ENCODE measurements at places on chromosomes 6 and 20.

DNA sequence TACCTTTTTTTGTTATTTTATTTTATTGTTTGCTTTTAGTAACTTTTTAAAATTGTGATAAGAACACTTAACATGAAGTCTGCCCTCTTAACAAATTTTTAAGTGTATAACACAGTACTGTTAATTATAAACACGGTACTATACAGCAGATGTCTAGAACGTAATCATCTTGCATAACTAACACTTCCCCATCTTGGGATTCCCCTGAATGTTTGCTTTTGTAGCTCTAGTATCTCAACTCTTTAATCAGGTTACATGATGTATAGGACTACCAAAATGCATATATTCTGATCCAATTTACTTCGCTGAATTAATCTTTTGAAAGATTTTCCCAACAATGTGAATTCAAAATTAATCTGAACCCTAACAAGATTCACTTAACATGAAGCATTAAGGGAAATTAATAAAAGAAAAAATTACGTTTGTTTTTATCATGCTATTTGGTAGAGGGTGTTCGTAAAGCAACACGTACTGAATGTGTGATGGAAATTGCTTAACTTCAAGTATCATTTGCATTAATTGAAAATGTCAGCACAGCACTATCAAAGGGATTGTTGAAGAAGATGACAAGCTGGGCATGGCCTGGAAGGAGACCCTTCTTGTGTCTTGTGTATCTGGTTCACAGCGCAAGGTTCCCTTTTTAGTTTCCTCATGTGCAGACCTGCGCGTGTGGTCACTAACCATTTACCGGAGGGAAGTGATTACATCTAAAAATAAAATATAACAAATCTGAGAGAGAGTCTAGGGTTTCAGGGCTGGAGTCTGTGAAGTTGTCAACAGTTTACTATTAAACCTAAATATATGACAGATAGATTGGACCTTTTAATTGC lies 15.2 kb downstream of the COL19A1 start:
- DNase-seq = no peak

DNA sequence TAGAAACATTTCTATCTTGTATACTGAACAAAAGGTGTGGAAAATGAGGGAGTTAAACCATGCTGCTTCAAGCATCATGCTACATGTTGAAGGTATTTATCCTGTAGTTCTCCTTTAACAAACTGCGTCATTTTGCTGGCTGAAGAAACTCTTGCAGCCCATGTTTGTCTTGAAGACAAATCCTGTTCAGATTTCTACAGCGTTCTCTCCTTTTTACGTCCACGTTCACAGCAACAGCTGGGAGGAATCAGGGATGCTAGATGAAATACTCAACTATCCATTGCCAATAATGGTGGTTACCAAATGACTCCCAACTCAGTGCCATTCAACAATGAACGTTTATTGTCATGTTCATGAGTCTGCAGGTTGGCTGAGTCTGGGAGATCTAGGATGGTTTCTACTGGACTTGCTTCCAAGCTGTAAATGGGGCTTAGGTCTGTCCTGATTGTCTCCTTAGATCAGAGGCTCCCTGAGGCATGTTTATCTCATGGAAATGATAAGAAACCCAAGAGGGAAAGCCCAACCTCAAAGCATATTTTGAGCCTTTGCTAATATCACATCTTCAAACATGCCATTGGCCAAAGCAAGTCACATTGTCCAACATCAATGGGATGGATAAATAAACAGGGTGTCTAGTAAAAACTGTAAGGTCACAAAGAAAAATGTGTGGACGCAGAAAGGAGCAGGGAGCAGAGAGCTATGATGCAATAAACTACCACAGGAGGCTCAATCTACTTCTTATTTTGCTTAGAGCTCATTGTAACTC lies 2.7 kb upstream of the PLCB1 start:
- DNase-seq = no peak

DNA sequence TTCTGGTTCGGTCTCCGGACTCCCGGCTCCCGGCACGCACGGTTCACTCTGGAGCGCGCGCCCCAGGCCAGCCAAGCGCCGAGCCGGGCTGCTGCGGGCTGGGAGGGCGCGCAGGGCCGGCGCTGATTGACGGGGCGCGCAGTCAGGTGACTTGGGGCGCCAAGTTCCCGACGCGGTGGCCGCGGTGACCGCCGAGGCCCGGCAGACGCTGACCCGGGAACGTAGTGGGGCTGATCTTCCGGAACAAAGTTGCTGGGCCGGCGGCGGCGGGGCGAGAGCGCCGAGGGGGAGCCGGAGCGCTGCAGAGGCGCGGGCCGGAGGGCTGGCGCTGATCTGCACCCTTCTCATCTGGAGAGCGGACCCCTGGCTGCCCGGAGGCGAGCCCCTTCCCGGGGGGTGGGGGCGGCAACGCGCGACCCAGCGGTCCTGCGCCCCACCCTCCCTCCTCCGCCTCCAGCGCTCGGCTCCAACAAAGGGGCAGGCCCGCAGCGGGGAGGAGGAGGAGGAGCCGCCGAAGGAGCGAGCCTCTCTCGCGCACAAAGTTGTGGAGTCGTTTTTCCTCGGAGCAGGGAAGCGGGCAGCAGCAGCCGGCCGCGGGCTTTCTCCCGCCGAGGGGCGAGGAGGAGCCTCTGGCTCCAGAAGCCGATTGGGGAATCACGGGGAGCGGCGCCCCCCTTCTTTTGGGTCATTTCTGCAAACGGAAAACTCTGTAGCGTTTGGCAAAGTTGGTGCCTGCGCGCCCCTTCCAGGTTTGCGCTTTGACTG lies at the start of gene UTRN:
TSS of gene UTRN (plus strand) at position 553 of the 765 bp plus-strand sequence. CDS start 6,494 bp downstream, outside the sequence.
- peak; percentile 75 for DNase-seq

DNA sequence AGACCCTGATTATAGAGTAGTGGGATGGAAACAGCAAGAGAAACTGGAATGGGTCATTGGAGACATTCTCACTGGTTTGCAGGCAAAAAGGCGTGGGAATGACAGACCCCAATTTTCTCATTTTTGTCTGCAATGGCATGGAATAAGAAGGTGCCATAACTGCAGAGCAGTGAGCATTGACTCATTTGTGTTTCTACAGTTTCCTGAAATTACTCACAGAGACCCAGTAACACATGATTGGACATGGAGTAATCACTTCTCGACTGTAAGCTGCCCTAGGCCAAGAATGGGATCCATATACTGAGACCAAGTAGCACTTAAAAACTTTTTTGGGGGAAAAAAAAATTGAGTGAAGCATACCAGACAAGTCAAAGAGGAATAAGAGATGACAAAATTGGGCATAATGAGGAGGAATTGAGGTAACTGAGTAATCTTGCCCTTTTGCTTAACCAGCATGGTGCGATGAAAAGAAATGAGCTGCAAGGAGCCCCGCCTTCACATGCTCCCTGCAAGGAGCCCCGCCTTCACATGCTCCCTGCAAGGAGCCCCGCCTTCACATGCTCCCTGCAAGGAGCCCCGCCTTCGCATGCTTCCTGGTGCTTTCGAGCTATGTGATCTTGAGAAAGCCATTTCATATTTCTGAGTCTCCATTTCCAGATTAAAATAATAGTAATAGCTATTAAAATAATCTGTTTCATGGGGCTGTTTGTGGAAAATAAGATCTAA lies 44.1 kb downstream of the NHSL1 start:
- DNase-seq = no peak

DNA sequence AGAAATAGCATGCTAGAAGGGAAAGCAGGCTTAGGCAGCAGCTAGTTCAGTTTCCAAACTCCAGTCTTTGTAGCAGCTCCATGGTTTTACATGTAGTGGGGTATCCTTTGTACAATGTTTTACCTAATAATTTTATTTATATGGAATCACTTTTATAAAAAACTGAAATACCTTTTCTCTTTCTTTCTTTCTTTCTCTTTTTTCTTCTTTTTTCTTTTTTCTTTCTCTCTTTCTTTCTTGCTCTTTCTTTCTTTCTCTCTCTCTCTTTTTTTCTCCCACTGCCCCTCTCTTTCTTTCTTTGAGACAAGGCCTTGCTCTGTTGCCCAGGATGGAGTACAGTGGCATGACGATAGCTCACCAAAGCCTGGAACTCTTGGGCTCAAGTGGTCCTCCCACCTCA lies 41.4 kb upstream of the FYN start:
- DNase-seq = no peak

DNA sequence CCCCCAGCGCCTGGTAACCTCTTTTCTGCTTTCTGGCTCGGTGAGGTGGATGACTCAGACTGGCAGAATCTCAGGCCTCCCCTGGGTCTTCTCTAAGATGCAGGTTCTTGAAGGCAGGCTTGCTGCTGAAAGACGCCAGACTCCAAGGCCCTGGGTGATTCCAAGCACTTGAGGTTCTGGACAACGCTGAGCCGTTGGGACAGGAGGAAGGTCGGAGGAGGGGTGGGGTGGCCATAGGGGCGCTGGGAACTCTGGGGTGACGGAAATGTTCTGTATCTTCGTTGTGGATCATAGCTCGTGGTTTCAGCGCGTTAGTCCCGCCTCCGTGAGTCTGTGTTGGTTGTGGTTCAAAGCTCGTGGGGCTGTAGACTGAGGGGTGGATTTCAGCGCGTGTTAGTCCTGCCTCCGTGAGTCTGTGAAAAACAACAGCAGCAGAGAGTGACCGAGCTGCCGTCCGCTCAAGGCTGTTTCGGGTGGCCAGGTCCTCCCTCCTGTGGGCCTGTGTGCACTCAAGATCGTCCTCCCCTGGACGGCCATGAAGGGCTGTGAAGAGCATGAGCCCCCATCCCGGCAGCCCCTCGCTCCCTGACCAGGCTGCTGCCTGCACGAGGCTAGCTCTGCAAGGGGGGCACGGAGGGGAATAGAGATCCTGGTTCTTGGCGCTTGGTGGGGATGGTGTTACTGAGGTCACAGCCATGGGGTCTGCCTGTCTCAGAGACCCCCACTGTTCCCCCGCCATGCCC lies 7.7 kb downstream of the NTSR1 start:
- no peak for DNase-seq

Data from T47D (cell line).